A549 treated with Mapracorat at 1 μM for 4 hours (cell line): ENCODE measurements at places on chromosomes 6 and 20. TPM values are rescaled to one million over a fixed set of nuclear protein-coding genes. Genes with fewer than 3 reads are reported as not detected.

Gene C20orf144
- total RNA-seq, result 0.07 to 0.13 TPM (median 0.08 TPM) in 4 of 5 replicates, not detected in the other

Gene TPD52L1
- 47.3 to 52.0 TPM (median 47.9 TPM) in 5 replicates for total RNA-seq

Gene SLC17A1
- total RNA-seq, result 0.09 to 0.16 TPM (median 0.12 TPM) in 4 of 5 replicates, not detected in the other

Gene EFCAB8
- total RNA-seq, result not detected in 5 replicates

Gene TBC1D7
- 26.2 to 29.7 TPM (median 28.4 TPM) in 5 replicates for total RNA-seq
